ENCODE measurements at places on chromosomes 6 and 20. TPM values are rescaled to one million over a fixed set of nuclear protein-coding genes. Genes with fewer than 3 reads are reported as not detected.

DNA sequence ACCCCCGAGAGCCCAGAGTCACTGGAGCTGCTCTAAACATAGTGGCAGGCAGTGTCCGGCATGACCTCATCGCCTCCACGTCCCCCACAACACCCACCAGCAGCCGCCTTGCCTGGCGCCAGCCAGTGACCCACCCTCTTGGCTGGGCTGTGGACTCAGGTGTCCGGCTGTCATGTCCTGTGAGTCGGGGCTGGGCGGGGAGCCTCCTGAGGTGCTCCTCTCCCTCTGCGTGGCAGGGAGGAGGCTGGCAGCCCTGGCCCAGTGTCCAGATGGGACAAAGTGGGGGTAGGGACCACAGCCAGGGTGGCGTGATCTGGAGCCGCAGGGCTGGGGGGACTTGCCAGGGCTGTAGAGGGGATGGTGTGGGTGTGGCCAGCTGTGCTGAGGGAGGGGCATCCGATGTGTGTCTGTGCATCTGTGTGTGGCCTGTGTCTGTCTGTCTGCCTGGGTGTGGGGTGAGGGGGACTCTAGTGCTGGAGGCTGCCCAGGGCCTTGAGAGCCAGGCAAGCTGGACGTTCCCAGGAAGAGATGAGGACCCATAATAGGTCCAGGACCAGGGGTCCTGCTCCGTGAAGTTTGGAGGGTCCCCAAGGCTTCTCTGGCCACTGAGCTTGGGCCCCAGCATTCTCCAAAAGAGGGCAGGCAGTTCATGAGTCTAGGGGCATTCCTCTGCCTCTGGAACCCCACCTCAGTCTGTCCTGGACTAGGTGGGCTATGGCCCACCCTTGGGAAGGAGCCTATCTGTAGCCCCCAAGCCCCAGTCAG, 2.3 kb upstream of the SOX18 start:
- no peak for DNase-seq

DNA sequence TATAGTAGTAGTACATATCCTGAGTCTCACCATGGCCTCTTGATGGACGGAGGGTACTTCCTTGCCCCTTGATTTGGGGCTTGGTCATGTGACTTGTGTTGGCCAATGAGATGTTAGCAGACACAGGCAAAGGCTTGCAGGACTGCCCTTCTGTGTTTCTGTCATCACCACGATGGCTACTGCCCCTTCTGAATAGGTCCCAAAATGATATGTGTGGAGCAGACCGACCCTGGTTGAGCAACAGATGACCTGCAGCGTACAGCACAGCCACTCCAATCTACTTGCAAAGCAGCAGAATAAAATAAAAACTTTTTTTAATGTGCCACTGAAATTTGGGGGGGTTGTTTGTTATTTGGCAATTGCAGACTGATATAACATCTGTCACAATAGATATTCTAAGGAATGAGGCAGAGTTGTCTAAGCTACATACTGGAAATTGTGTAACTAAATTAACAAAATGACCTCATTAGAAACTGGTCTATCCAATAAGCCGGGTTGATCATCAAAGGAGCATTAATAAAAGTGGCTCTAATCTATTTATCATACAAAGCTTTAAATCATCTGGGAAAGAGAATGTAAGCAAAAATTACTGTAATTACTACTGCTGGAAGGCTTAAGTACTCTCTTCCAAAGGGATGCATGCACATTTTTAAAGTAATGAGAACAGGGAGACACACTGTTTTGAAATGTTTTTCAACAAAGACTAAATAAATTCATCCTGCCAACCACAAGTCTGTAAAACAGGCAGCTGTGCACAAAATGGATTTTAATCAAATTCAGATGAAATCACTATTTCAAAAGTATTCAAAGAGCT, 209.5 kb downstream of the KIF16B start:
- DNase-seq: no peak

VNN1 gene
- 0.23 TPM for polyA plus RNA-seq

OGFR gene
- 24.6 TPM for polyA plus RNA-seq

DNA sequence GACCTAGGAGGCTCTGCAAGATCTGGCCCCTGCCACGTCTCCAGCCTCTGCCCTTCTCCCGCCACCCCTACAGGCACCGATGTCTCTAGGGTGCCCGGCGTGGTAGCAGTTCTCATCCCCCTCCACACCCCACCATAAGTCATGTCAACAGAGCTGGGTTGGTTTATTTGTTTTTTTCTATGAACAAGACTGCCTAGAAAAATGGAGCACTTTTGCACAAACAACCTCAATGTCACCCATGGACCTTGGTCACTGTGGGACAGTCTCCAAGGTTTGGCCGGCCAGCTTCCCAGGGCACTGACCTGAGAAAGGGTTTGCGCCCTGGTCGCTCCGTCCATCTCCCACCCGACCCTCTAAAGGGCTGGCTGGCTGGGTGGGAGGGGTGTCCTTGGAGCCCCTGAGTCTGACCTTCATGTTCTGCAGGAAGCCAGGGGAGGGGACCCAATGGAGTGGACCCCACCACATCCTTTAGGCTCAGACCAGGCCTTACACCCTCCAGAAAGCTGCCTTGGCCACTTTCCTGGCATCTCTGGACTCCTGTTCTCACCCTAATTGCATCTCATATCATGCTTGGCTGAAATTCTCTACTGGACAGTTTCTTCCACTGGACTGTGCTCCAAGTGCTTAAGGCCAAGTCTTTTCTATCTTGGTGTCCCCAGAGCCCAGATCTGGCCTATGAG, 104.8 kb upstream of the PTPN1 start:
- no peak for DNase-seq
